Kidney capillary endothelial cell (primary cell): ENCODE measurements at places on chromosomes 16 and 17.

GRCh38 chr16:82395212-82395611 is 225.2 kb upstream of the MPHOSPH6 start:
- no peak for DNase-seq

DNA sequence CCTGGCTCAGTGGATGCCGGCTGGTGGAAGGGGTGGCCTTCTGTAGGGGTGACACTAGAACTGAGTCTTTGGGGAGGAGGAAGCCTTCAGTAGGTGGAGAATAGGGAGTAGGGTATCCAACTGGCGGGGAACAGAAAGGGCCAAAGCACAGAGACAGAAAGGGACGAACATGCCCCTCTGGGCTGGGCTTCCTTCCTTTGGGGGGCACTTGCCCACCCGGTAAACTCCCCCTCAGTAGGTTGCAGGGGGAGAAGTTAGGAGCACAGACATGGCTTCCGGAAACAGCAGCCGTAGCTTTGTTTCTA is 774 bp downstream of the ENGASE start:
- DNase-seq = peak; percentile 19

GRCh38 chr17:40168262-40168832 is 8.9 kb upstream of the RAPGEFL1 start:
- DNase-seq = peak; percentile 58

- DNase-seq = no peak
Observed at GRCh38 chr16:57324749-57325148, 33.8 kb upstream of the CCL22 start.

DNA sequence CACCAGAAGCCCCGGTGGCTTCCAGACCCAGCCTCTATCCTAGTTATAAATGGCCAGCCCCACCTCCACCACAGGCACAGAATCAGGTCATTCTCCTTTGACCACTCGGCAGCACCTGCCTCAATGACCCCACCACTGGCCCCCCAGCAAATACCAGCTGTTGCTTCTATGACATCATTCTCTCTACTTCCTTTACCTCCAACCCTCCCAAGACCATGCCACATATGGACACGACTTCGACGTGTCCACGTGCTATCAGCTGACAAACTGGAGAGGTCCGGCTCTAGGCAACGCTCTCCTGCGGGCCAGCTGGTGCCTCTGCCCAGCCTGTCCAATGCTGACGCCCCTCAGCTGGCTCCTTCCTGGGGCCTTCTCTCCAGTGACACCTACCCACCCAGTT is 5.9 kb downstream of the ALYREF start:
- no peak for DNase-seq

- no peak for DNase-seq
Observed at GRCh38 chr16:12826559-12826958, 22.9 kb upstream of the CPPED1 start.

- no peak for DNase-seq
Observed at GRCh38 chr16:87043231-87044031, 273.8 kb downstream of the C16orf95 start.

DNA sequence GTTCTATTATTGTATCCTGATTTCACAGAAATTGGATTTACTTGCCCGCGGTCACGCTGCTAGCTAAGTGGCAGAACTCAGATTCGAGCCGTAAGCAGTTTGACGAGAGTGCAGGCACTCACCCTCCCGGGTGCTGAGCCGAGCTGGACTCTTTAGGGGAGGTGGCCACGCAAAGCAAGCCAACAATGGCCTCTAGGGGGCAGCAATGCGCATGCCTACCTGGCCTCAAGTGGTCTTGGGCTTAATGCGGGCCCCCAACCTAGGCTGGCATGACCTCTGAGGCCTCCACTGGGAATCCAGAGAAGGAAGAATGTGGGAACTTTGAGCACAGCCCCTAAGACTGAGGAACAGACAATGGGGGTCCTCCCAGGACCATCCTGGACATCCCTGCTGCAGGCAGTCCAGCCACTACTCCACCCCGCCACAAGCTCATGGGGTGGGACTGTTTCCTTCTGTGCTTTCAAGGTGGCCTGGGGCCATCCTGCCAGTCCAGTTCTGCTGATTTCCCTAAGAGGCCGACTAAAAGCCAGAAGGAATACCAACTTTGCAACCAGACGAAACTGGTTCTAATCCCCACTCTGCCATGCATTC is 276.5 kb downstream of the XYLT1 start:
- peak; percentile 21 for DNase-seq

GRCh38 chr17:48544349-48545021 is 424 bp downstream of the HOXB2 start:
- DNase-seq = peak; percentile 68

- no peak for DNase-seq
Observed at GRCh38 chr16:8537691-8538342, 52.5 kb downstream of the TMEM114 start.

DNA sequence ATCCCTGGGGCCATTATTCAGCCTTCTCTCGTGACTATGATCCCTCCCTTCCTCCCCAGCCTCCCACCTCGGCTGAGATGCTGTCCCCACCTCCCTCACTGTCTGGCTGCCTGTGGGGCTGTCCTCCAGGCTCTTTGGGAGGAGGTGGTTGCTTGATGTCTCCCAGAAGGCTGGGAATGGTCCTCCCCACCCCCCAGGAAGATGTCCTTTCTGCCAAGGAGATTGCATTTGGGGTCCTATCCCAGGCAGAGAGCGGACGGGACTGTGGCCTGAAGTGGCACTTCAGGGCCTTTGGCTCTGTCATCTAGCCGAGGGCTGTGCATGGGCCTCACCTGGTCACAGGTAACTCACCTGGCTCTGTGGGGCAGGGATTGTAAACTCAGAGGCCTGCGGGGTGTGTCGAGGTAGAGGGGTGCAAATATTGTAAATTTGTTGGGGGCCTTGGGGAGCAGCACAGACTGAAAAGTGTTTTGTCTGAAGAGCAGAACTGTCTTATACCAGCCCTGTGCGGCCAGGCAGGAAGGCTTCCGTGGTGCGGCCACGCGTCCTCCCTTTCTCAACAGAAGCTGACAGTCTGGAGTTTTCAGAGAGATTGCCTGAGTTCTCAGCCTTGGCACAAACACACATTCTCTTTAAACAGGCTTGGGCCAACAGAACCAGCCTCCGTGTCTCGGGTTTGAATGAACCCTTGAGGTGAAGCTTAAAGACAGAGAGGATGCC is 177.9 kb downstream of the SEC14L1 start:
- no peak for DNase-seq

DNA sequence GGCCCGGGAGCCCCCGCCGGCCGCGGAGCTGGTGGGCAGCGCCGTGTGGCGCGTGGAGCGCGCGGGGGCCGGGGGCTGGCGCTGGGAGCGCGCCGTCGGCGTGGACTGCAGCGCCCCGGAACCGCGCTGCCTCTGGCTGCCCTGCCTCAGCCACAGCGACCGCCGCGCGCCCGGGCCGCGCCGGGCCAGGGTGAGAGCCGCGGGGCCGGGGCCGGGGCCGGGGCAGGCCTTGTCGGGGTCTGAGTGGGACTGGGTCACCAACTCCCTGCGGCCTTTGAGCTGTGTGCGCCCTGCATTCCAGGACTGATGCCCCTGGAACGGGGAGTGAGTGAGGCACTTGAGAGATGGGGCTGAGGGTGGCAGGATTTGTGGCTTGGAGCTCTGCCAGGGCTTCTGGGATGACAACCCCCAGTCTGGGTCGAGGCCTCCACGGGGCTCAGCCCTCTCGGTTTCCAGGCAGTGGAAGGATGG is 25.7 kb downstream of the ARHGAP23 start:
- DNase-seq = no peak

DNA sequence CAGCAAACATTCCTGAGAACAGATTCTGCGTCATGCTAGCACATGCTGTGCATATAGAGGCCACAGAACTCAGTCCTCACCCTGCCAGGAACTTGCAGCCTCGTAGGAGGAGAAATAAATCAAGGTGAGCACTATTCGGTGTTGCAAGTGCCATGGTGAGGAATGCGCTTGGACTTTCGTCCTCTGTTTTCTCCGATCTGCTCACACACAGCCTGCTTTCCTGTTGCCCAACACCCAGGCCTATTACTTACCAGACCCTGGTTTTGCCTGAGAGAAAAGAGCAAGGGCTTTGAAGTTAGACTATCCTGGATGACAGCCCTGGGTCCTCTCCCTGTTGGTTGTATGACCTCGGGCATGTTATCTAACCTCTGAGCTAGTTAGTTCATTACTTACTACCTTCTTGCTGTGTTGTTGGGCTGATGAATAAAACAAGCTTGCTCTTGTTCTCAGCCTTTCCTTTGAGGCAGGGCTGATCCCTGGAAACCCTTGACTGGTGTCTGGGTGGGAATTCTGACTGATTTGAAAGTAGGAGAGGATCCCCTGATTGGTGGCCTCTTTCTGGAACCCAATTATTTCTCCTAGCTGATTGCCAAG is 2.9 kb downstream of the ACSF2 start:
- DNase-seq = no peak

GRCh38 chr17:72702998-72703397 is 389.5 kb downstream of the SLC39A11 start:
- DNase-seq = no peak

GRCh38 chr17:71149607-71150006 is 971.2 kb upstream of the SOX9 start:
- no peak for DNase-seq

DNA sequence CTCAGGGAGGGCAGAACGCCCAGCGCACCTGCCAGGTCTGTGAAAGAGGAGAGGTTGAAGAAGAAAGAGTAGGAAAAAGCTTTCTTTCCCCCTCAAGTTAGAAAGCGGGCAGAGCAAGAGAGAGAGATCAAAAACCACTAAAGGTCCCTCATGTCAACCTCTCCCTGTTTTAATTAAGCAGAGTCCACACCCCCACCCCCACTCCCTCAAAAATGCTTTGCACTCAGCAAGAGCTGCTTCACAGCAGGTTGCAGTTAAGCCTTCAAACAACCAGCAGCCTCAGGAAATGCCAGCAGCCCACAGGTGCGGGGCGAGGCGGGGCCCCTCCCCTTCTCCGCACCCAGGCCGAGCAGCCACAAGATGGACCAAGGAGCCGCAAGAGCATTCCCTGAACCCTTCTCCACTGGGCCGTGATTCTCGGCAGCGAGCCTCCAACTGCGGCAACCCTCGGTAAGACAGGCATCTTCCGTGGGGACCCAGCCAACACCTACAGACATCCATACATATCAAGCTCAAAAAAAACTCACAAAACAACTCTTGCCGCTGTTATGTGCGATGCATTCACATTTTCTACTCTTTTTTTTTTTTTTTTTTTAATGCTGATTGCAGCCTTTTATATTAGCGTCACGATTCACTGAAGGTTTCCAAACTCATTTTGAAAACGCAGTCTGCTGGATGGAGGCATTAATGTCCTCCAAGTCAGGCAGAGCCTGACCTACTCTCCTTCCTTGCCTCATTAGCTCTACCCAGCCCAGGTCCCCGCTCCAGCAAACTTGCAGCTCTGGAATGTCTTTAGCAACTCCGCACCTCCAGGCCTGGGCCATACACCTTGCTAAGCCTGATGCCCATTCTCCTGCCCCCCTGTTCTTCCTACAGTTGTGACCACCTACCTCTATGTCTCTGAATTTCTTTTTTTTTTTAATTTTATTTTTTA is 66.1 kb downstream of the AXIN2 start:
- no peak for DNase-seq

- no peak for DNase-seq
Observed at GRCh38 chr16:78592111-78592510, 492.7 kb downstream of the WWOX start.

GRCh38 chr17:27633312-27634025 is 2.5 kb downstream of the LGALS9 start:
- no peak for DNase-seq

DNA sequence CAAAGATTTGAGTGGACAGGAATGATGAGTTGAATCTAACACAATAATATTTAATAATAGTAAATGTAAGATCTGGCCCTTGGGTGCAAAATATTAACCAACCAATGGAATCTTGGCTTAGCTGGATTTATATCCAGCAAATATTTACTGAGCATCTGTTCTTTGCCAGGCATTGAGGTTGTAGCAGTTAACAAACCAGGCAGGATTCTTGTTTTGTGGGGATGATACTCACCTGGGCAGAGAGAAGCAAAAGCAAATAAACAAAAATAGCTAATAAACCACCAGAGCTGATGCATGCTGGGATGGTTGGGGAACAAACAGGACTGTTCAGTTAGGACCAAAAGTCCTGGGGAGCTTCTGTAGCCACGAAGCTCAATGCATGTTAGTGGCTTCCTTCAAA is 84.1 kb upstream of the CDH13 start:
- no peak for DNase-seq

DNA sequence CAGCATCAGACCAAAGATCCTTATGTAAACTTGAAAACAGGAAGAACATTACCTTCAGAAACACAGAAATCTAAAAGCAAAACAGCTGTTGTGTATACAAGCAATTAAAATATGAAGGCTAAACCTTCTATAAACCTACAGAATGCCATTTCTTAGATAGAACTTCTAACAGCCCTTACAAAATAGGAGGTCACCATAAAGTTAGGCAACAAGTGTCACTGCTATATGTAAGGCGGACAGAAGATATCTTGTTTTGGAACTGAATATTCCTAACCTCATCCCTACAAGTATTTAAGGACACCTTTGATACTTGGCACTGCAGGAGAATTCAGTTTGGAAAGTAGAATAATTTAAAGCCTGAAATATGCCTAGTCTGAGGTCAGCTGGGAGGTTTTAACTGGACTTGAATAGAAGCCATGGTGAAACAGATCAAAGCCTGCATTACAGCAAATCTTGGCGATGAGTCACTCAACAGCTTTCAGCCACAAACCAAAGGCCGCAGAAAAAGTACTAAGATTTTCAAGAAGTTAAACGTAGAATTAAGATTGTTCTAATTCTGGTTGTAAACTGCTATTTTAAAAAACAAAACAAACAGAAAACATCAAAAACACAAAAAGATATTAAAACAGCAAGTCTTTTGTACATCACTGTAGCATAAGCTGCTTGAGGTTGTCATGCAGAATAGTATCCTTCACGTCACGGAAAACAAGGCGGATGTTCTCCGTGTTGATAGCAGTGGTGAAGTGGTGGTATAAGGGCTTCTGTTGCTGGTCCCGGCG is 42.7 kb downstream of the GNA13 start:
- no peak for DNase-seq

DNA sequence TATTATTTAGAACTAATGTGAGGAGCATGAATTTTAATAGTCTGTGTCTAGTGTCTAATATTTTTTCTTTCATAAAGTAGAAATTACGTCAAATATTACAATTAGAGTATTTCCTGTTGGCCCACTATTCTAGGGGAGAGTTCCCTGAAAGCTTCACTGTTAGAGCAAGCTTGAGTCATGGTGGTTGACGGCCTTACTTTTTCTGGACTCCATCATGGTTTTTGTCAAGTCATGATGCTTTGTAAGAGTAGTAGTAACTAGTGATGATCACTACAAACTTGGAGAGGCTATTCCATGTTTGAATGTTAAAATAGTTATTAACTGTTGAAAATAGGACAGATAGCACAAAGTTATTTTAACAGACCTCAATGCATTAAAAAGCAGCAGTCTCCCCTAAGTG is 1.7 kb downstream of the PSMD11 start:
- peak; percentile 18 for DNase-seq
